Stimulated activated CD4-positive, alpha-beta T cell treated with anti-CD3 and anti-CD28 coated beads, TNF-alpha, amount 100 ng/mL, for 24 hours (primary cell): ENCODE measurements at places on chromosomes 4 and X.

DNA sequence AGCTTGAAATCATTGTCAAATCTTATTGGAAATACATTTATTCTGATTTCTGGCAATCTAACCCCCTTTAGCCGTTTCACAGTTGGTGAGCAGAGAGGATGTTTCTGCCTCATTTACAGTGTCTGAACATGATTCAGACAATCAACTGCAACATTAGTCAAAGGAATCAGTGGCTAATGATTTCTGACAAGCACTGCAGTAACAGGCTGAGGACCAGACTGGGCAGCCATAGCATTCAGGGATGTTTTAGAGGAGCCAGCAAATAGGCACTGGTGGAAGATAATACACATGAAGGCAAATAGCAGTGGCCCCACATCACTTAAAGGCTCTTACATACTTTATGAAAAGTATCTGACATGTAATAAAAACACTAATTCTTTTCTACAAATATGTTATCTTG, 102.8 kb downstream of the TTC29 start:
- DNase-seq = no peak

DNA sequence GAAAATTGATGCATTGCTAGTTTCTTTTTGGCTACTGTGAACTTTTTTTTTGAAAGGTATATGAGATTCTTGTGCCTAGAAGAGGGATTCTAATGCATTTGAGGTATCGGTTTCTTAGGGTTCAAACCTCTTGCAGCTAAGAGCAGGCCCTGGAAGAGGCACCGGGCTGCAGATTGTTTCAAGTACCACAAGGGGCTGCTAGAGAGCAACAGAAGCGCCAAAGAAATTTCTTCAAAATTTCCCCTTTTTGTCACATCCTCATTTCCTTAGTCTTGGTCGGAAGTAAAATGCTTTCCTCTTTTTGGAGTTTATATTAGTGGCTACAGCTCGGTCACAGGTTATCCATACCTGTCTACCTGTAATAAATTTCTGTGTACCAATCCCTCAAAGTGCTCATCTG, 89.8 kb downstream of the PDGFRA start:
- DNase-seq = no peak

GRCh38 chr4:19577097-19577496, 674.6 kb upstream of the SLIT2 start:
- DNase-seq = no peak

DNA sequence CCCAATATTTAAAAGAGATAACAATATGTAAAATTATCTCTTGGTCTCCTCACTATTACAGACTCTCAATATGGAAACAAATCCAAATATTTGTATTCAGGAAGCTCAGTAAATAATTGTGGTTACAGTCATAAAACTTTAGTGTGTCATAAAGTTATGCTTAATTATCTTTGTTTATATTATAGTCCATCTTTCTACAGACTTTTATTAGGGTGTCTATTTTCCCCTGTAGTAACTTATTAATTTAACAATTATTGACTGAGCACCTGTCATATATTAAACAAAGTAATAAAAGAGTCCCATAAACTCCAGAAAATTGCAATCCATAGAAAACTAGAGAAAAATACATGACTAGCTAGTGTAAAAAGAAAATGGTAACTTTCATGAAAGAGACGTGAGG, 61.6 kb upstream of the GPM6A start:
- DNase-seq = no peak

DNA sequence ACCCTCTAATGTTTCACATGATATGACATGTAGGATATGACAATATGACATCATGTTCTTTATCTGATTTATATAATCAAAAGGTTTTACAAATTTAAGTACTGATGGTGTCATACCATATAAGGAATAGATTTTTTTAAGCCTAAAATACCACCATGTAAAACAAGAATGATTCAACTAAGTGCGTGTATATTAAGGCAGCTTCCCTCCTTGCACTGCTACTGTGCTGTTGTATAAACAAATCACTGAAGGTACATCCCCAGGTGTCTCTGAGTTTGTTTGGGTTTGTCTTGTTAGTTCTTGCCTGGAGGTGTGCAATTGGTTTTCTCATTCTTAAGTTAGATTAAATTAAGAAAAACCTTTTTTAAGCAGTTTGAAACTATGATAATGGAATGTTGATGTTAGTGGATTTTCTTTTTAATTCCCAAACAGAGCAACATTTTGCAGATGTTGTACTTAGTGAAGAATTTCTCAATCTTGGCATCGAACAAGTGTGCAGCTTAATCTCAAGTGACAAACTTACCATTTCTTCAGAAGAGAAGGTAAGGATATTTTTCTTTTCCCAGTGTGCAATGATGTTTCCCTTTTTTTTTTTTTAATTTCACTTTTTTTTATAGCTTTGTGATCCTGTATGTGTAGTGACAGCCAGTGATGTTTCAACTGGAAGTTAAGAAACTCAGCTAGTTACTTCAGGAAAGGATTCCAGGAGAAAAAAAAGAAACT, 33.4 kb upstream of the MSMO1 start:
- no peak for DNase-seq

DNA sequence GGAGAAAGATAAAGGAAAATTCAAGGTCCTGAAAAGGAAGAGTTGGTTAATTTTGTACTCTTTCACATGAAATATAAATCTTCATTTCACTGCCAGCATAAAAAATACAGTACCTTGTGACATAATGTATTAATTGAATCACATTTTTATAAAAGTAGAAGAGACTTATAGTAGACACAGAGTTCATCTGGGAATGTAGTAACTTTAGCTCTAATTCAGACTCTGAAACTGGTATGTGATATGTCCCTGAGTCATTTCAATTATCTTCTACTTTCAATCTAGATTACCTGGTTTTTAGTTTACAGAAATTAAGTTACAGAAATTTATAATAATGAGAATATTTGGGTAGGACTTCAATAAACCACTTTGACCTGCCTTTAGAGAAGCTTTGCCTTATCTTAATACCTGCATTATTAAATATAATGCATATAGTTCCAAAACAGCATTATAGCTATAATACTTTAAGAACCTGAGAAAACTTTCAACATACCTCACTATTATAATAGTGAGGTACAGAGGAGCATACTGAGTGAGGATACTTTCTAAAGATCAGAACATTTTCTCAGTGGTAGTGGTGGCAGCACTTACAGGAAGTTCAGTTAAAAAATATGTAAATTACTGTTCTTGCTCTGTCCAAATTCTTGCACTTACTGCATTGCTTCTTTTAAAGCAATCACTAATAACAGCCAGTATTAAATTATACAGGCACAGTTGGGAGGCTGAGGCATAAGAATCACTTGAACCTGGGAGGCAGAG, 11.2 kb downstream of the NEK1 start:
- DNase-seq = no peak
